ENCODE measurements at places on chromosomes 1 and 21.

- DNase-seq: no peak
These were observed 43.2 kb downstream of the ZSCAN20 start for GRCh38 chr1:33515607-33516006.

GRCh38 chr1:184759112-184759511 is 4.5 kb upstream of the EDEM3 start:
- no peak for DNase-seq

- no peak for DNase-seq
These were observed 608 bp downstream of the PEF1 start for GRCh38 chr1:31643976-31644559.

- DNase-seq: no peak
These were observed 75.4 kb downstream of the RUNX1 start for GRCh38 chr21:34973685-34974084.

DNA sequence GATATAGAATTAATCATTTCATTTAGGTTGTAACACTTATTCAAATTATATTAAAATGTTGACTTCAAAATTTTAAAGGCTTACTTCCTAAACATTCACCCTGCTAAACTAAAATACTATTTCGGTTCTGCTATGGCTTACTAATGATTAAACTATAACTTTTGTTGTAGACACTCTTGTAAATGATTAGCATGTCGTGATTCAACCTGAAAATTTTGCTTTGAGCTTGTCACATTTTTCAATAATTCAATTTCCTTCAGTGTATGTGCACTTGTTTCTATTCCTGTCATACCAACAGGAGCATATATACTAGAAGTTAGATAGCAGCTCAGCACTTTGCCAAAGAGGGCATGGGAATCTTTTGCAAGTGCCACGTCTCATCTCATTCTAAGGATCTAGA is 1018.8 kb downstream of the AMY1C start:
- no peak for DNase-seq

GRCh38 chr1:21077085-21077484 is 99.6 kb downstream of the EIF4G3 start:
- peak; percentile 71 for DNase-seq

DNA sequence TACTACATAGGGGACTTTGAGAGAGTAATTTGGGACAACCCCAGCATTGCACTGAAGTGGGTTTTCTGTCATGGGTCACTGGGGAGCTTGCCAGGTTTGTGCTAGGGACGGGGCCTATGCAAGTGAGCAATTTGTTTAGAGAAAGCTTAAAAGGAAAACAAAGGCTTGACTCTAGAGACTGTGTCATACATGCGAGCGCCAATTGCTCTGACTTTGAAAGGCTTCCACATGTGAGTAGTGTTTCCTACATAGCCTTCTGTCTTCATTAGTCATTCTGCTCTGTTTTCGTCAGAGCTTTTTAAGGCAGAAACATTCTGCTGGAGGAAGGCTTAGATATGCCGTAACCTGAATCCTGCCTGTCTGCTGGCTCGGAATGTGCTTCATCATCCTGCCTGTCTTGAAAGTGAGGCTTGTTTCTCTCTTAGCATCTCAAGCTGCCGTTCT is 28.4 kb downstream of the TRIM45 start:
- peak; percentile 98 for DNase-seq

- no peak for DNase-seq
These were observed 17.4 kb downstream of the MYOM3 start for GRCh38 chr1:24094554-24094953.

DNA sequence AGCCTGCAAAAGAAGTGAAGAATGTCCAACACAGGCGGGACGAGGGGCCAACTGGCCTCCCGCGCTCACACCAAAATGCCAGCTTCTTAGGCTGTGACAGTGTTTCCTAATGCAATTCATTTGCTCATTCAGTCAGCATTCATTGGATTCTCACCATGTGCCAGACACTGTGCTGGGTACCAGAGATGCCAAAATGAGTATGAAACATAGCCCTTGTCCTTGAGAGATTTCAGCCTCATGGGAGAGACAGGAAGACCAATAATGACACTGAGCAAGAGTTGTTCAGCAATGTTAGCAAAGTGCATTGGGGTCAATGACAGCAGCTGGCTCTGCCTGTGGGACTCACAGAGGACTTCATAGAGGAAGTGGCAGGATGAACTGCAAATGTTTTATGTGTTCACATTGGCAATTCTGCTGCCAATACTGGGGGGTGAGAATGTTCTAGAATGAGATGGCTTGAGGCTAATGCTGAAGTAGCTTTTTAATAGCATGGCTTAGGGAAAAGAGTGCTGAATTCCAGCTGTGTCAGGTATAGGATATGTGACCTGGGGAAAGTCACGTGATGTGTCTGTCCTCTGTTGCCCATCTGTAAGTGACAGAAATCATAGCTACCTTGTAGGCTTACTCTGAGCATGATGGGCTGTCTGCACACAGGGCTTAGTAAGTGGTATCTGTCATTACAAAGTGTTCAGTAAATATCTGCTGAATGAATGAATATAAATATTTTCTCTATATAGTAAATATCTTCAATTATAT is 58.3 kb upstream of the KIF26B start:
- DNase-seq: no peak
